Stromal cell of bone marrow (primary cell): ENCODE measurements at places on chromosomes 5 and 9.

DNA sequence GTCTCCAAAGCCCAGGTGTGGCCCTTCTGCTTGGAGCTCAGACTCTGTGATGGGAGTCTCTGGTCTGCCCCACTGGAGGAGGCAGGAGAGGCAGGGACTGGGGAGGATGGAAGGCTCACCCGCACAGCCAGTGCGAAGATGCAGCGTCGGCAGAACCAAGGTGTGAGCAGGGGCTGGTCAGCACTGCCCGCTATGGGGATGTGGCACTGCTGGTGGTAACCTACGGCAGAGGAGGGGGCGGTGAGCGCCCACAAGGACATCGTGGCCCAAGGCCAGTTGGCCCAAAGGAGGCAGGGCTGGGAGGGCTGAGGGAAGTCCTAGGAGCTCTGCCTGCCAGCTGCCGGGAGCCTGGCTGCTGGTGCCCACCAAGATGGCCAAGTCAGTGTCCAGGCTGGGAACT, 7.3 kb downstream of the PHF19 start:
- DNase-seq = no peak

GRCh38 chr5:103041071-103041676, 78.8 kb downstream of the GIN1 start:
- DNase-seq = peak; percentile 35

GRCh38 chr9:76680716-76681425, 83.4 kb upstream of the PCA3 start:
- DNase-seq = no peak

DNA sequence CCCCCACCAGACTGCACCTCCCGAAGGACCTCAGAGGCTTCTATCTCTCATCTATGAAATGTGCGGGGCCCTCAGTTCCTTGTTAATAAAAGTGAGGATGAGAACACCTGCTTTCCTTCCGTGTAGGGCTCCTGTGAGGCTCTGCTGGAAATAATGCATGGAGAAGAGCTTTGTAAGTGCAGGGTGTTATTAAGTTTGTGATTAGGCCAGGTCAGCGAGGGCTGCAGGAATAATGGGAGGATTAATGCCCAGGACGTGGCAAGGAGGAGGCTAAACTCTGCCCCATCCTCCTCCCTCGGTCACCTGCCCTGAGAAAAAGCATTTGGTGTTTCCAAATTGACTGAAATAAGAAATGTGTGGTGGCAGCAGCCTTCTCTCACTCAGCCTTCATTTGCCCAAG, 83.5 kb upstream of the HSPA9 start:
- no peak for DNase-seq

- no peak for DNase-seq
Measured at GRCh38 chr5:170357955-170358444, 31.2 kb downstream of the KCNMB1 start.

GRCh38 chr5:17360879-17361278, 137.2 kb upstream of the TAF11L2 start:
- no peak for DNase-seq

DNA sequence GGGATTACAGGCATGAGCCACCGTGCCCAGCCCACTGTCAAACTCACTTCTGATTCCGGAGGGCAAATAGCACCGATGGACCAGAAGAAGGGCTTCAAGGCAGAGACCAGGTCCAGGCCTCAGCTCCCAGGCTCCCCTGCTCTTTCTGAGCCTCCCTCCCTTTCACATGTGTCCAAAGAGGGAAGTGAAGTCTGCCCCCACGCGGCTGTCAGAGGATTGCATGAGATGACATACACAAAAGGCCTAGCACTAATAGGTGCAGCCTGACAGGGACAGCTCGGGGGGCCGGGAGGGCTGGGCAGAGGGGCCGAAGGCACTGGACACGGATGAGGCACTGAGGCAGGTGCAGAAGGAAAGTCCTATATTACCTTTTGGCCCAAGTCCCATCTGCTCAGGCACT, 16.1 kb downstream of the FBP1 start:
- no peak for DNase-seq

GRCh38 chr5:68285075-68285840, 69.7 kb downstream of the PIK3R1 start:
- DNase-seq = no peak

DNA sequence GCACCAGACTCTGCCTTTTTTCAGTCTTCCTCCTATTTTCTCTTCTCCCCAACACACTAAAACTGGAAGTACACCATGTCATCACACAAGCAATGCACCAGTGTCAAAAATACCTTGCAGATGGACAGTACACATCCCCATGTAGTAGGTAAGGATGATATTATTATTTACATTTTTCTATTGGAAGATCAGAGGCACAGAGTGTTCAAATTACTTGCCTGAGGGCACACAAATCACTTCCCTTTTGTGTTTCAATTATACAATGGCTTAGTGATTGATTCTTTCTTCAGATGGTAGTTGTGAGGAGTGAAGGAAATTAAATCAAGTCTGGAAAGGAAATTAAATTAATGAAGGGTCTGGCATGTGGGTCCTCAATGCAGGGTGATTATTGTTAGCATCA, 39.6 kb downstream of the CTSL start:
- DNase-seq = no peak

DNA sequence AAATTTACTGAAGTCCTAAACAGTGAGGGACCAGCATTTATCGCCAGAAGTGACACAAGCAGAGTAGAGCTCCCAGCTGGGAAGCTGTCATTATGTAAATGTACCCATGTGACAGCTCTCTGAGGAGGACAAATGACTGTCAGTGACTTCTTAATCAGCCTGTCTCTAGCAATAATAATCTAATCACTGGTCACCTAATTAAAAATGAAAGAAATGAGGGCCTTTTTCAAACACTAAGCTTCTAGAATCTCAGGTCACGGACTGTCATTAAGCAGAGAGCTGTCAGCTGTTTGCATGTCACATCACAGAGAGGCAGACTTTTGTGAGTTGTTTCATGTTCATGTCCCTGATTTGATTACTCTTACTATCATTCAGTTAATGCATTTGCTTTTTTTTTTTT, 77.9 kb upstream of the FBXL17 start:
- no peak for DNase-seq

GRCh38 chr5:175589714-175590113, 68.2 kb upstream of the HRH2 start:
- DNase-seq = no peak

- DNase-seq = no peak
Measured at GRCh38 chr5:124372457-124372856, 374.0 kb downstream of the ZNF608 start.

DNA sequence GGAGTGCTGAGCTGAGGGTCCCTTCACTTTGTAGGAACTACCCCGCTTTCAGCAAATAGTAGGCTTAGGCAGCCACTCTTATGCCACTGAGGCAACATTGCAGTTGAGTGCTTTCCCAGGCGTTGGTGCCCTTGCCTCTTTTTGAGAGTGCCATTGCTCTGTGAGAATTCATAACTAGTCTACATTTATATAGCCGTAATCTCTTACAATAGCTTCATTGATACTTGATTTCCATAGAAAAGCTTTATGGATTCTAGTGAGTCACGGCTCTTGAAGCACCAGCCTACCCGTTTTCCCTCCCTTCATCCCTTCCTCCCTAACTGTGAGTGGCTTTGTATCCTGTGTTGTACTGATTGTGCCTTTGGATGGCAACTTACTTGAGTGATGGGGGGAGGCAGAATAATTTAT, 283.9 kb downstream of the AOPEP start:
- DNase-seq = no peak

GRCh38 chr5:75538211-75538610, 26.5 kb downstream of the POLK start:
- DNase-seq = no peak

DNA sequence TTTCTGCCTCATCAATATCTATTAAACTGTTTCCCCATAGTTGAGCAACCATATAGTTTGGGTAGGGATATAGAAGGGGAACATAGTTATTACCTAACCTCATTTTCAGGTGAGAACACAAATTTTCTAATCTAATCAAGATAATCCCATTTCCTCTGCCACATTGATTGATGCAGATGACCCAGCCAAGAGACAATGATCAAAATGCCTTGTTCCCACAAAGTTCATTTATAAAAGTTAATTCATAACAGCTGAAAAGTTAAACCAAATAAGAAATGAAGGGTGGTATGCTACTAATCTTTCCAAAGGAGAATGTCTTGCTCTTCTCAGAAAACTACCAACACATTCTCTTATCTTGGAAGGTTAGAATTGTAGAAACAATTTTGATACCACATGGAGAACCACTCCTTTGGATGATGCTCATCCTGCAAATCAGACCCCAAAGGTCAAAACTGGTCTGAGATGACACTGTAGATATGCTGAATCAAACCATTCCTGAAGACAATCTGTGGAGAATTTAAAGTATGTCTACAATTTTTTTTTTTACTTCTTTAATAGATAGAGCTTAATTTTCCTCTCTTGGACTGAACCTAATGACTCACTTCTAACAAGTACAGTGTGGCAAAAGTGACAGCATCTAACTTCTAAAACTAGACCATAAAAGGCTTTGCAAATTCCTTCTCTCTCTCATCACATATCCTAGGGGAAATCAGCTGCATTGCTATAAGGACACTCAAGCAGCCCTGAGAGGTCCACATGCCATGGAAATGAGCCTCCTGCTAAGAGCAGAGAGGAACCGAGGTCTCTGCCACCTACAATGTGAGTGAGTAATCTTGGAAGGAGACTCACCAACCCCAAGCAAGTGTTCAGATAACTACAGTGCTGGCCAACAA, 586.7 kb upstream of the TUSC1 start:
- peak; percentile 73 for DNase-seq

DNA sequence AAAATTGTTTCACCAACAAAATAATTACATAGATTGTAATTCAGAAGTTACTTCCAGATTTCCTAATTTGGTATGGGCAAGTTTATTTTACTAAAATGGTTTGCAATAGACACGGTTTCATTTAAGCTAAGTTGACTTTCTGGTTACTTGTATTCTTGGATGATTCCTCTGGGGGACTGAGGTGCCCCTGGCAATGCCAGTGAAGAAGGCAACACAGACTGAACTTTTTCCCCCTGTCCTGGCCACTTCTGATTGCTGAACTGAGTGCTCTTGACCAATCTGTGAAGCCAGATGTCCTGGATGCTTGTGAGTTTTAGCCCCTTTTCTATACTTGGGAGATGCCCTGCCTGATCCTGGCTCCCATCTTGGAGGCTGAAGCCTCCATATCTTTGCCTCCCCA, 66.3 kb upstream of the FANCC start:
- DNase-seq = no peak

DNA sequence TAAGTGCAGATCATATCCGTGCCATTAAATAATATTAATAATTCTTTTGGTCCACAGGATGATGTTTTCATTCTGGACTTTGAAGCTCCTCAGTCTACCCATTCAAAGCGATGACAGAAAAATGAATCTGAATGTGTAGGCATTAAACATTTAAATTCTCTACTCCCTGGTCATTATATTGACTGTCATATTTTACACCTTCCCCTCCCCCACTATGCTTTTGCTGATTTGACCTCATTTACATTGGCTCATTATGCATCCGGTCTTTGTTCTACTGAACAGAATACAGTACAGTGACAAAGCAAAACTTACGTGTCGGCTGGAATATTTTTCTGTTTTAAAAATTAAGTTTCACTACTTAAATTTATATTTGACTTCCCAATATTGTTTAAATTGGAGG, 289.7 kb upstream of the TMEM161B start:
- no peak for DNase-seq

DNA sequence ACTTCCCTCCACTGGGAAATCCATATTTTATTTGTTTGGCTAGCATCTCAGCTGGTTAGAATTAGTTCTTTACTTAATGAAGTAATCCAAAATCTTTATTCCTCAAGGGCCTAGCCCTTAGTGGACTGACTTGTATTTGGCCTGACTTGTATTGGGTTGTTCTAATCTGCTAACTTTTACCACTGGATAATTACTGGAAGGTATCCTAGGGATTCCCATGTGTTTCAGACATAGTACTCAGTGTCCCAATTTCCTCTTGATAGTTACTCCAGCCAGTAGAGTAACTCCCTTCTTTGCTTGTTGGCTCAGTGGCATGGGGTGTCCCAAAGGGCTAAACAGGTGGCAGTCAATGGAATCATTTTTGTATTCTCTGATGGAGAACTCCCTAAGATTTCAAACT, 156.0 kb downstream of the DCP2 start:
- no peak for DNase-seq

DNA sequence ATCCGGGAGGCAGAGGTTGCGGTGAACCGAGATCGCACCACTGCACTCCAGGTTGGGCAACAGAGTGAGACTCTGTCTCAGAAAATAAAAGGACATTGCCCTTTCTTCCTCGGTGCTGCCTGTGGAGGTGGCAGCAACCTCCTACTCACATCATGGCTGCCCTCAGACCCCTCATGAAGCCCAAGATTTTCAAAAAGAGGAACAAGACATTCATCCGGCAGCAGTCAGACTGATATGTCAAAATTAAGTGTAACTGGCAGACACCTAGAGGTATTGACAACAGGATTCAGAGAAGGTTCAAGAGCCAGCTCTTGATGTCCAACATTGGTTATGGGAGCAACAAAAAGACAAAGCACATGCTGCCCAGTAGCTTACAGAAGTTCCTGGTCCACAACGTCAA, 12.6 kb upstream of the PAX5 start:
- DNase-seq = no peak

- no peak for DNase-seq
Measured at GRCh38 chr9:130789747-130790672, 45.0 kb upstream of the ABL1 start.
